ENCODE measurements at places on chromosomes 16 and 17.
A peak's percentile ranks its signal among the peaks of the same experiment; 100 is the strongest.

- no peak for DNase-seq
Measured at GRCh38 chr17:4006165-4006589, 41.9 kb upstream of the ATP2A3 start.

GRCh38 chr17:45048795-45049563 lies 2.5 kb downstream of the DCAKD start:
- DNase-seq: no peak

DNA sequence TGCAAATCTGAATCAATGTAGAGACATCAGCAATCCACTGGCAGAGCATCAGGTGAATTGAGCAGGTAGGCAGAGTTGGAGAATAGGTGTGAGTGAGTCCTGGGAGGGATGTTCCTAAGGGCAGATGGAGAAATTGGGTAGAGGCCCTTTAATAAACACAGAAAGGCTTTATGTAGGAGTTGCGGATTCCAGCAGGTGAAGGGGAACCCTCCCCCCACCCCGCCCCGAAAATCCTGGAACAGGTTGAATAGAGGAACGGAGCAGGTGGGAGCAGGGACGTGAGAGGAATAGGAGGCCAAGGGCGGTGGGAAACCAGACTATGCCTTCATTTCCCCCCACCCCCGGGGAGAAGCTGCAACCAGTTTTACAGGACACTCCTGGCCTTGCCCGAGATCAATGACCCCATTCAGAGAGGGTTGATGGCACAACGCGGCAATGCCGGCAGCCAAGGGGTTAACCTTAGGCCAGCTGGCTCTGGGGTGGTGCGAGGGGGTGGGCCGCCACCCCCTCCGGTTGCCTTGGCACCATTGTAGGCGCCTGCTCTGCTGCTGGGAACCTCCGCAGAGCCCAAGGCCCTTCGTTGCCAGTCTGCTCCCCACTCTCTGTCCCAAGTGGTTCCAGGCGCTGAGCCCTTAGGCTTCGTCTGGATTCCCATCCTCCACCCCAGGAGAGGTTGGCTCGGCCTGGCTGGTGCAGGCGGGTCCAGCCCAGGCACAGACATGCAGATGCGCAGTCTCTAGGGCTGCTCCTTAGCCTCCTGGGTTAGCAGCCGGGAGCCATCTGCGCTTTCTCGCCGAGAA lies 814 bp upstream of the RUNDC3A start:
- no peak for DNase-seq

GRCh38 chr16:1177750-1178149 lies 24.8 kb downstream of the CACNA1H start:
- no peak for DNase-seq

DNA sequence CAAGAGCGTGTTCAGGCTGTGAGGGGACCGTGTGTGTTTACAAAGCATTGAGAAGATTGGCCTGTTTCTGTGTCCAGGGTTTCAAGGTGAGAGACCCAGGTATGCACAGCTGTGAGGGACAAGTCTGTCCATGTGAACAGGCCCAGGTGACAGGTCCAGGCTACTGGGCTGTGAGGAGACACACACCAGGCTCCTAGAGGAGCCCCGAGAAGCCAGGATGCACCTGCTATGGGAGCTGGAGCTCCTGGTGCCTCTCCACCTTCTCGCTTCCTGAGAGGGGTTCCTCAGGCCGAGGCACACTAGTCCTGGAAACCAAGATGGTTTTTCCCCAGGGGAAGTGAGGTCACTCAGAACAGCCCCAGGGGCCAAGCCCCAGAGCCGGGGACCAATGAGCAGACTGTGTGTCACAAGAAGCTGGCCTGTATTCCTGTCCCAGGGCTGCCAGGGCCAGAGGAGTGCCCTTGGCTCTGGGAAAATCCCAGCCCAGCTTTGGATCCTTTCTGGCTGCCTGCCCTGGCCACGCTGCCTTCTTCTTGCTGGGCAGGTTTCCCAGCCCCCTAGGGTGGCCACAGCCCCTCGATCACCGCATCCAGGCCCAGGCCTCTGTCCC lies 153.4 kb upstream of the PLCG2 start:
- DNase-seq: no peak

DNA sequence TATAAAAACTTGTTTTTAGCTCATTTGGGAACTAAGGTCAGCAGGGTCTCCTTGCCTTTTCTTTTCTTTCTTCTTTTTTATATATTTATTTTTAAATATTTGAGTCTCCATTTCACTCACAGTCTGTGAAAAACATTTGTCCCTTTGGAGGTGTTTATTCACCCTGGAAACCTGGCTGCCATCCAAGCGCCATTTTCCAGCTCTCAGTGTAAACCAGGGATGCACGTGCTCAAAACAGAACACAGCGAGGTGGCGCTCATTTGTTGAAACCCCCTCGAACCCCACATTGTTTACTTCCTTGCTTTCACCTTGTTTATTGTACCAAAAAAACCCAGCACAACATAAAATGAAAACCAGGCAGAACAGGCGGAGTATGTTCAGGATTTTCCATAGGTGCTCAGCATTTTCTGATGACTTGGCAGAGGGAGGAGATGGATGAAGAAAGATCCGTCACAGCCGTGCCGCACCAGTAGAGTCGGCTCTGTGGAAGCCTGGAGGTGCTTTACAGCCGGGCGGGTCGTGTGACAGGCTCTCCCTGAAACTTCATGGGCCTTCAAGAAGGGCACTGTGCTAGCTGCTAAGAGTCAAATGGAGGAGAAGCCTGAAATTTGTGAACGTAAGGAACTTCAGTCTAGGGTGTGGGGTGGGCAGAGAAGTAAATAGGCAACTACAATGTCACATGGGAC lies 284.4 kb downstream of the FOXL1 start:
- DNase-seq: no peak

- DNase-seq: no peak
Measured at GRCh38 chr17:13646969-13647542, 45.3 kb upstream of the HS3ST3A1 start.

DNA sequence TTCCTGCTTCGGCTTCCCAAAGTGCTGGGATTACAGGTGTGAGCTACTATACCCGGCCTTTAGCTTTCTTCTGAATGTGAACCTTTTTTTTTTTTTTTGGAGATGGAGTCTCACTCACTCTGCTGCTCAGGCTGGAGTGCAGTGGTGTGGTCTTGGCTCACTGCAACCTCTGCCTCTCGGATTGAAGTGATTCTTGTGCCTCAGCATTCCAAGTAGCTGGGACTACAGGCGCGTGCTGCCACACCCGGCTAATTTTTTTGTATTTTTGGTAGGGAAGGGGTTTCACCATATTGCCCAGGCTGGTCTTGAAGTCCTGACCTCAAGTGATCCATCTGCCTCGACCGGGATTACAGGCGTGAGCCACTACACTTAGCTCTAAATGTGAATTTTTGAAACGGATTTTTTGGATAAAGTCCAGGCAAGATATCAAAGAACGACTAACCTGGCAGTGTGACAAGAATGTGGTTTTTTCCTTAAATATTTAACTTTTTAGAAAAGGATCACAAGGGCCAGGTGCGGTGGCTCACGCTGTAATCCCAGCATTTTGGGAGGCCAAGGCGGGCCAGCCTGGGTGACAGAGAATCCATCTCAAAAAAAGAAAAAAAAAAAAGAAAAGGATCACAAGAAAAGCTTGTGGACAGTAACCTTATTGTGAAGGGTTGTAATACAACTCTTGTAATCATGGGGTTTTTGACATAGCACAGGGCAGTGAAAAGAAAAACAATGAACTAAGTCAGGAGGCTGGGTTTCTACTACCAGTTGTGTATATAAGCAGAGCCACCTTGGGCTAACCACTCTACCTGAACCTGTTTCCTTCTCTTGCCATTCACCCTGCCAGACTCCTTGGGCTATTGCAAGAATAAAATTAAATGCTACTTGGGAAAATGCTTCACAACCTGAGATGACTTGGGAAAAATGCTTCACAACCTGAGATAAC lies 6.2 kb downstream of the BRCA1 start:
- no peak for DNase-seq

GRCh38 chr16:82055728-82056549 lies 20.9 kb downstream of the HSD17B2 start:
- no peak for DNase-seq

GRCh38 chr17:79991140-79991923 lies 44.3 kb downstream of the TBC1D16 start:
- peak; percentile 80 for DNase-seq

DNA sequence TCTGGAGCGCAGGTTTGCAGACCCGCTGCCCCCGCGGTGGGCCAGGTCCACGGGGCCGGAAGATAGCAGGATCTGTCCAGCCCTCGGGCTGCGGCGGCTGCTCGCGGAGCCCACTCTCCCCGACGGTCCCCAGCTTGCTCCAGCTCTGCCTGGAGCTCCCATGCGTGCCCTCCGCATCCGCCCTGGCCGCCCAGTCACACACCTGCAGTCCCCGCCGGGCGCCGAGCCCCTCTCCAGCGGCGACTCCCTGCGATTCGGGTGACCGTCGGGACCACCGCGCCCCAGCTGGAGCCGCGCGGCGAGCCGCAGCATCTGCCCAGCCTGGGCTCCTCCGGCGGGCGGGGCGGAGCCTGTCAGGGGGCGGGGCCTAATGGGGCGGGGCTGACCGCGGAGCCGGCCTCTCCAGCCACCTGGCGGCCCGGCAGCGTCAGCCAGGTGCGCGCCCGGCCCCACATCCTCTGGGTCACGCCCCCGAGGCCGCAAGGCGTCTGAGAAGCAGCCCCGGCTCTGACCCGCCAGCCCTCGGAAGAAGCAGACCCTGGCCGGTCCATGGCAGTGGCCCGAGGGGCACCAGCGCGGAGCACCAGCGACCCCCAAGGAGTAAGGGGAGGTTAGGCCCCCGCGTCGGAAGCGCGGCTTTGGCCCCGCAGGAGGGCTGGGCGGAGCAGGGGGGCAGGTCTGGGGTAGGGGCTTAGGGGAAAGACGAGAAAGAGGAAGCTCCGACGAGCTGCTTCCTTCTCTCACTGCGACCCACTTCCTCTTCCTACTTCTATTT lies at the start of gene PIK3R5:
TSS of gene PIK3R5 (minus strand) at position 314 of the 775 bp plus-strand sequence. CDS start 54,213 bp downstream, outside the sequence.
- no peak for DNase-seq

DNA sequence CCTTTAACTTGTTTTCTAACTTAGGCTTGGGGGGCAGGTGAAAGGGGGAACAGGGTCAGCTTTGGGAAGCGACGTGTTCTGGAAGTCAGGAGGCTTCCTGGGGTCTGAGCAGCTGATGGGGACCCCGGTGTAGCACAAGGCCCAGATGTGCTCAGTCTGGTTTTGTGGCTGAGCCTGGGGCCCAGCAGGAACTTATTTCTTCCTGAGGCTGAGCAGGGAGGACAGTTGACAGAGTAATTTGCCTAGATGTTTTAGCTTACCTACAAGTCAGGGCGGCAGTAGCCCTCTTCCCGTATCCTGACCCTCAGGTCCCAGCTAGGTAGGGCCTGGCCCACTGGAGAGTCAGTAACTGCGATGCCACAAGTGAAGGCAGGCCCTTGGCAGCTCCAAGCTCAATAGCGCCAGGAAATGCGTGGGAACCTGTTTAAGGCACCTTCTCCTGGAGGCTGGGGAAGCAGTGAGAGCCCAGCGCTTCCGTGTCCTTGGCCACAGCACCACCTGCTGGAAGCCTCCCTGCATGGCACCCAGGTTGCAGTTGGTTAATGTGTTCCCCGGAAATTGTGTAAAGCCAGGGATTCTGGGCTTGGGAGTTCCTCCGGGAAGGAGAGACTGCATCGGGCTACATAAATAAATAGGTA lies 5.2 kb downstream of the CCR7 start:
- DNase-seq: peak; percentile 84

- no peak for DNase-seq
Measured at GRCh38 chr16:85531516-85531915, 81.6 kb upstream of the GSE1 start.

- DNase-seq: no peak
Measured at GRCh38 chr17:13435230-13435629, 166.5 kb downstream of the HS3ST3A1 start.

DNA sequence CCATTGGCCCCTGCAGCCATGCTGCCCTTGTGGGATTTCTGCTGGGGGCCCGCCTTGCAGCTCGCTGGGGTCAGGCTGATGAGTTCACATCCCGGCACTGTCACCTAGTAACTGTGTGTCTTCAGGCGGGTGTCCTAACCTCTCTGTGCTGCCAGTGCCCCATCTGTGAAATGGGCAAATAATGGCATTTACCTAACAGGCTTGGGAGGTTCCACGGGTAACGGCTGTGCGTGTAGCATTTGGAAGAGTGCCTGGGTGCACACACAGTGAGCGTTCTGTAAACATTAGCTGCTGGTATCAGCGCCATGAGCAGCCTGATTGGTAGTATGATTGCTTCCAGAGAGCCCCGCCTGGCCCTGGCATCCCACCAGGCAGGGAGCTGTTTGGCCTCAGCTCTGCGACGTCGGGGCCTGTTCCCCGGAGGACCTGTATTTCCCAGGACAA lies 167.3 kb upstream of the GSE1 start:
- DNase-seq: no peak

DNA sequence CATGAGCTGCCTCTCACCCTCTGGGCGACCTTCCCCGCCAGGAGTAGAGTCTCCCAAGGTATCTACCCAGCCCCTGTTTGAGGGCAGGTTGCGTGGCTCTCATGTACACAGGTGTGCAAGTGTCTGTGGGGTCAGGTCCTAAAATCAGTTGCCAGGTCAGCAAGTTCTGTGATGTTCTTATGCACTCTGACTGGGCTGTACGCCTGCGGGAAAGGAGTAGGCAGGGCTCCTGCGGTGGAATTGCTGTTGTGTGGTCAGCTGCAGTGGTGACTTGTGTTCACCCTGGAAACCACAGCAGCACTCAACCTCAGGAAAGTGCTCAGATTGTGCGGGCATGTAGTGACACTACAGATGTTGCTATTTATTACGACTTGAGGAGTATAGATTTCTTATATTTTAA lies 19.4 kb downstream of the NARF start:
- DNase-seq: no peak

DNA sequence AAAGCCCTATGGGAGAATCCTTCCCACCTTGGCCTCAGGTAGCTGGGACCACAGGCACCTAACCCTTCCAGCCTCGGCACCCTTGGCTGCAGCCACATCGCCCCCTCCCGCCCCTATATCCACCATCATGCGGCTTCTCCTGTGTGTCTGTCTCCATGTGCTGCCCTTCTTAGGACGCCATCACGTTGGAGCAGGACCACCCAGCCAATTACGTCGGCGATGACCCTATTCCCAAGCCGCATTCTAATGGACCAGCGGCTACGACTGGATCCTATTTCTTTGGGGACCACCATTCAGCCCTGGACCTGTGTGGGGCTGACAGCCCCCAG lies 3.3 kb upstream of the CCDC57 start:
- no peak for DNase-seq

DNA sequence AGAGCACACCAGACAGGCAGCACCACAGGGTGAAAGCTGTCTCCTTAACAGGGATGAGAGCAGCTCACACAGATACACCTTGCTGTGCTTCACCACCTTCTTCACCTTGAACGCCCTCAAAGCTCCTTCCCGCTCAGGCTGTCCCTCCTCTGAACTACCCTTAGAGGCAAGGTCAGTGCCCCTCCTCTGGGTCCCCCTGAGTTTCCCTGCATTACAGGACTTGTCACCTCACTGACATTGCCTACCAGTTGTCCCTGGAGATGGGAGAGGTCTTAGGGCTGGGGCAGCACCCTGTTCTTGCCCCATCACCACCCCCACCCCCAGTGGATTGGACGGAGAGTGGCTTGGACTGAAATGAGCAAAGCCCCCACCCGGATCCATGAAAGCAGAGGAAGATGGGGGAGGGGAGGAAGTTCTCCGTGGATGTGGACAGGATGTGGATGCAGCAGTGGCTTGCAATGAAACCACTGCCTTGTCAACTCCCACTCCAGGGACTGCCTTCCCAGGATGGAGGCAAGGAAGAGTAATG lies 73.2 kb upstream of the CDH5 start:
- DNase-seq: no peak
